Glutamatergic neuron (in vitro differentiated cells): ENCODE measurements at places on chromosomes 11 and 22. TPM values are rescaled to one million over a fixed set of nuclear protein-coding genes. Genes with fewer than 3 reads are reported as not detected.

Gene IGLL1
- total RNA-seq: not detected

Gene CACNA1I
- 0.12 TPM for total RNA-seq

Gene KCNQ1OT1
- 14.3 TPM for total RNA-seq

Gene FOSL1
- total RNA-seq: not detected

Gene TEX12
- not detected for total RNA-seq

Gene MS4A3
- total RNA-seq: not detected

Gene UBE2L6
- total RNA-seq: 199 TPM

Gene PRRG4
- 0.10 TPM for total RNA-seq

DNA sequence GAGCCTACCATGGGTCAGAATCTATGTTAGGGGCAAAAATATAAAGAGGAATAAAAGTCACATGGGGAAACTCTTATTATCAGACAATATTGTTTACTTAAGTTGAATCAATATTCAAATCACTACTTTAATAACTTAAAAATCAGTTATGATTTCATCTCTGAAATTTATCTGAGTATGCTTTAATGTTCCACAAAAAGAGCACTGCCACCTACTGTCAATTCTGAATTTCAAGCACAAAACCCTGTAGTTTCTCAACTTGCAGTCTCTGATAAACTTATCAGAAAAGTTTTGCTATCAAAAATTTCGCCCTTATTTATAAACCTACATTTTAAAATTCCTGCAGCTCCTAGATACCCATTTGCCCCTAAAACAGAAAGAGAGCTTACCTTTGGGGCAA lies 47.3 kb downstream of the RDX start:
- no peaks in the 10 kb centered on the region for H3K27me3 ChIP-seq
- no peak overlapping the region for H3K4me3 ChIP-seq
- no peak for DNase-seq
- H3K27ac ChIP-seq: no peak overlapping the region
- H3K4me1 ChIP-seq: no peaks in the 10 kb centered on the region

DNA sequence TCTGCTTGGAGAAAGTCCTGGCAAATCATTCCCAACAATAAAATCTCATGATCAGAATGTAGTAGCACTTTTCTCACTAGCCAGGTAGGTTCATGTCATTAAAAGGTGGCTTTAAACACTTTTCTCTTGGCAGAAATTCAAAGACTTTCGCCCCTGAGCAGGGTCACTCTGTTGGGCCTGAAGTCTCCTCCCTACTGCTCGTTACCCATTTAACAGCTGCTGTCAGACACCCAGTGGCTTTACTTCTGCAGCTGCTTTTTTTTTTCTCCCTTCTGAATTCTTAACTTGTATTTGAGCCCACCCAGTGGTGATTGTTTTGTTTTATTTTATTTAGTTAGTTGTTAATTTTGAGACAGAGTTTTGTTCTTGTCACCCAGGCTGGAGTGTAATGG lies 25.0 kb downstream of the ARHGAP8 start:
- peaks cover 11% of the 10 kb centered on the region for H3K36me3 ChIP-seq
- H3K4me3 ChIP-seq: no peak overlapping the region
- peaks cover 1% of the 10 kb centered on the region for H3K27me3 ChIP-seq
- no peak for DNase-seq
- H3K4me1 ChIP-seq: no peaks in the 10 kb centered on the region
- H3K27ac ChIP-seq: no peak overlapping the region

DNA sequence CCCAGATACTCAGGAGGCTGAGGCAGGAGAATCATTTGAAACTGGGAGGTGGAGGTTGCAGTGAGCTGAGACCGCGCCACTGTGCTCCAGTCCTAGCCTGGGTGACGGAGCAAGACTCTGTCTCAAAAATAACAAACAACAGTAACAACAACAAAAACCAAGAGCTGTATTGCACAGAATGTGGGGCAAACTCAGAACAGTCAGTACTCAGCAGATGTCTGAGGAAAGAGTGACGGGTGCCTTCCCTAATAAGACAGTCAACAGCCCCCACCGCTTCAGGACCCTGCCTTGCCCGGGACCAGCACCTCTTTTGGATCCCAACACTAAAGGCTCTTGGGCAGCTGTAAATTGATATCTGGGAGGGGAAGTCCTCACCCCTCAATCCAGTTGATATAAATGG lies 40.3 kb downstream of the RIBC2 start:
- DNase-seq: no peak
- no peak overlapping the region for H3K4me3 ChIP-seq
- no peaks in the 10 kb centered on the region for H3K4me1 ChIP-seq
- no peaks in the 10 kb centered on the region for H3K36me3 ChIP-seq
- peaks cover 3% of the 10 kb centered on the region for H3K27me3 ChIP-seq
- H3K27ac ChIP-seq: no peak overlapping the region

GRCh38 chr11:79269611-79270307 lies 171.1 kb downstream of the TENM4 start:
- H3K27me3 ChIP-seq: peaks cover 2% of the 10 kb centered on the region
- H3K4me3 ChIP-seq: no peak overlapping the region
- H3K36me3 ChIP-seq: no peaks in the 10 kb centered on the region
- H3K4me1 ChIP-seq: peaks cover 17% of the 10 kb centered on the region

GRCh38 chr11:35622070-35622469 lies 3.8 kb downstream of the FJX1 start:
- H3K27me3 ChIP-seq: peaks cover 16% of the 10 kb centered on the region
- peak overlapping the region; percentile 90 for H3K4me3 ChIP-seq
- H3K36me3 ChIP-seq: no peaks in the 10 kb centered on the region
- no peak overlapping the region for H3K27ac ChIP-seq
- no peak for DNase-seq
- peaks cover 35% of the 10 kb centered on the region for H3K4me1 ChIP-seq

DNA sequence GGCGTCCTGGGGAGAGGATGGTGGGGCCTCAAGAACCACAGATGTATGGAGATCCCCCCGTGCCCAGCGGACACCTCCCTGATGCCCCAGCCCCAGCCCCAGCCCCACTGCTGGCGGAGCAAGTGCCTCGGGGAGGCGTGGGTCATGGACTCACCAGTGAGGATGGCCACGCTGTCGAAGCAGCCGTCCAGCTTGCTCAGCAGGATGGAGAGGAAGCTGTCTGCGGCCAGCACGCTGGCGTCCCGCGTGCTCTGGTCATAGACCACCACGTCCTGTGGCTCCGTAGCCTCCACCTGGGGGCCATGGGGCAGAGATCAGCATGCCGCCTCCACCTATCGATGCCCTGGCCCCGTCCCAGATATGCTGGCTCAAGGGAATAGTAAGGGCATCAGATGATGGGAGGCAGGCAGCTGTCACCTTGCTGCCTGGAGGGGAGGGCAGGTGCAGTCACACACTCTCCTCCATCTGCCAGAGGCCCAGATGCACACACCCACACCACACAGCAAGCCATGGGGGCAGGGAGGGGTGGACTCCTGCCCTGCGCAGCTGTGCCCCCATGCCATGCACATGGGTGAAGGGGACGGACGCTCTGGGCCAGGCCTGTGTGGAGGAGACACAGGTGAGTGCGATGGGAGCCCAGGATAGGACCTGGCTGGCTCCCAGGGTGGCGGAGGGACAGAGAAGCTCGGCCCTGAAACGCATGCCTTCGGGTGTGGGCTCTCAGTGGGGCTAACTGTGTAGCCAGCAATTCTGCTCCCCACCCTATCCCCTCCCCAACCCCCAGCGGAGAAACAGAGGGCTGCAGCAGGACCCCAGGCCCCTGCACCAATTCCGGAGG lies 8.2 kb downstream of the DUSP8 start:
- peaks cover 13% of the 10 kb centered on the region for H3K27me3 ChIP-seq
- peak; percentile 34 for DNase-seq
- H3K27ac ChIP-seq: peak overlapping the region; percentile 70
- H3K4me1 ChIP-seq: peaks cover 12% of the 10 kb centered on the region

DNA sequence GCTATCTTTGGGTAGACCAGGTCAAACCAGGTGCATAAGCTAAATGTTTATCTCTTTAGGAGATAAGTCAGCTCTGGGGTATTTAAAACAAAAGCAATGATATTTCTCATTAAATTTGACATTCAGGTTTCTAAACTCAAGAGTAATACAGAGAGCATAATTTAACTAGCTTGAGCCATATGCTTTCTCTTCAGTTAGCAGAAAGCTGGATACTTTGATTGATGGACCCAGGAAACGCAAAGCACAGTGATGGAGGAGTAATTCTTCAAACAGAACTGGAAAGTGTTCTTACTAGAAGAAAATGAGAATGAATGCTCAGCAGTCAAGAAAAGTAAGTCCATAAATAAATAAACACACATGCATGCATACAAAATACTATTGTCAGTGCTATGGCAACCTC lies 885.7 kb upstream of the RAG2 start:
- H3K27ac ChIP-seq: no peak overlapping the region
- H3K36me3 ChIP-seq: no peaks in the 10 kb centered on the region
- no peaks in the 10 kb centered on the region for H3K27me3 ChIP-seq

DNA sequence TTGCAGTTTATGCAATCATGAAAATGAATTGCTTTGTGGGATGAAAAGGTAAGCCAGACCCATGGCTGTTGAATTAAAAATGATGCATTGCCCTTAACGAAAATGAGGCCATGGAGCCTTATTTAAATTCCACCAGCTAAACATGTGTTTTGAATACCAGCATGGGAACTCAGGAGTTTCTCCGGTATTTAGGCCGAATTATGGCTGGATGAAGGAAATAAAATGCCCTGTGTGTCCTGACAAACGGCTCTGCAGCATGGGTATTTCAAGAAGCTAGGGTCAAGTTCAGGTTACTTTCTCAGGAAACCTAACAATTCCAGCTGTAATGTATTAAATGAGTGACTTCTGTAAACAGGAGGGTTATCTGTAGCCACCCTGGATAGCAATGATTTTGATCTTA lies 38.3 kb downstream of the AMOTL1 start:
- peaks cover 6% of the 10 kb centered on the region for H3K4me1 ChIP-seq
- peaks cover under 1% of the 10 kb centered on the region for H3K36me3 ChIP-seq
- no peak for DNase-seq
- H3K4me3 ChIP-seq: no peak overlapping the region
- no peak overlapping the region for H3K27ac ChIP-seq
- H3K27me3 ChIP-seq: peaks cover 4% of the 10 kb centered on the region

DNA sequence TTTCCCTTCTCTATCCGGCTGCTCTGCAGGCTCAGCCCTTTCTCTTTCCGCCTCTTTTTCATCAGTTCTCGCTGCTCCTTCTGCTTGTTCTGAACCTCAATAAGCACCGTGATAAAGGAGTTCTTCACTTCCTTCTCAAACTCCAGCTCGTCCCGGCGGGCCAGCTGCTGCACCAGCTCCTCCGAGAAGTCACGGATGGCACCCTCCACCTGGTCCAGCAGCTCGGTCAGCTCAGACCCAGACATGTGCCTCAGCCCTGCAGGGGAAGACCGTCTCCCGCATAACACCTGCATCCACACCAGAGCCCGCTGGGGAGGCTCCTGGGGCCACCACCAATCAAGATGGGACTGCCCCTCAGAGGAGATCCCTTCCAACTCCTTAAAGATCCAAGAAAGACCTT lies 40.2 kb downstream of the FEZ1 start:
- no peak overlapping the region for H3K4me3 ChIP-seq
- no peaks in the 10 kb centered on the region for H3K27me3 ChIP-seq
- H3K36me3 ChIP-seq: no peaks in the 10 kb centered on the region
- no peak for DNase-seq

DNA sequence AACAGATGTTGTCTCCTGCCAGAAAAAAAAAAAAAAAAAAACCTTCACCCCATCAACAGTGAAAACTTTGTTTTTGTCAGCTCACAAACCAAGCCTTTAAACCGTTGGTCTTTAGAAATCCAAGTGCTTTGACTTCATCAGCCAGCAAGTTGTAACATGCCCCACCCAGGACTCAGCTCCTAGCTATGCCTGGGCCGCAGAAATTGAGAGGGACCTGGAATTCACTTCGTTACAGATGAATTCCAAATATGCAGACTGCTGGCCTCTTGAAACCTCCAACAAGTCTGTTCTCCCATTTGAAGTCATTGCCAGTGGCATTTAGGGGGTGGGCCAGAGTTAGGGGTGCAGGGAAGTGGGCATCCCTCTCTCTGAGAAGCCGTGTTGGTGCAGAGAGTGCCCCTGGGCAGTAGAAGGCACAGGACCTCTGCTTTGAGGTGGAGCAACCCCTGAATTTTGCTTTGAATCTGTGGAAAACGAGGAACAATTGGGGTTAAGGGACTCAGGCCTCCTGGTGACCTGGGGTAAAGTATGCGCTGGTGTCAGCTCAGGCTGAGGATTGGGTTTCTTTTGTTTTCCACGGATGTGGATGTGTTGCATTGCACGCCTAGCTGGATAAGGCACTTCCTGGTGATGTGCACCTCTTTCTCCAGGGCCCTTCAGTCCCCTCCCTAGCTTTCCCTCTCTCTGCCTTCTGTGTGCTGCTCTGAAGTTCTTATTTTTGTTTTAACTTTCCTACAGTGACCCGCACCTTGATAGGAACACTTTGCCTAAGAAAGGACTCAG lies 109.5 kb downstream of the DBX1 start:
- H3K4me1 ChIP-seq: peaks cover 25% of the 10 kb centered on the region
- no peak for DNase-seq
- H3K4me3 ChIP-seq: no peak overlapping the region
- H3K36me3 ChIP-seq: no peaks in the 10 kb centered on the region

DNA sequence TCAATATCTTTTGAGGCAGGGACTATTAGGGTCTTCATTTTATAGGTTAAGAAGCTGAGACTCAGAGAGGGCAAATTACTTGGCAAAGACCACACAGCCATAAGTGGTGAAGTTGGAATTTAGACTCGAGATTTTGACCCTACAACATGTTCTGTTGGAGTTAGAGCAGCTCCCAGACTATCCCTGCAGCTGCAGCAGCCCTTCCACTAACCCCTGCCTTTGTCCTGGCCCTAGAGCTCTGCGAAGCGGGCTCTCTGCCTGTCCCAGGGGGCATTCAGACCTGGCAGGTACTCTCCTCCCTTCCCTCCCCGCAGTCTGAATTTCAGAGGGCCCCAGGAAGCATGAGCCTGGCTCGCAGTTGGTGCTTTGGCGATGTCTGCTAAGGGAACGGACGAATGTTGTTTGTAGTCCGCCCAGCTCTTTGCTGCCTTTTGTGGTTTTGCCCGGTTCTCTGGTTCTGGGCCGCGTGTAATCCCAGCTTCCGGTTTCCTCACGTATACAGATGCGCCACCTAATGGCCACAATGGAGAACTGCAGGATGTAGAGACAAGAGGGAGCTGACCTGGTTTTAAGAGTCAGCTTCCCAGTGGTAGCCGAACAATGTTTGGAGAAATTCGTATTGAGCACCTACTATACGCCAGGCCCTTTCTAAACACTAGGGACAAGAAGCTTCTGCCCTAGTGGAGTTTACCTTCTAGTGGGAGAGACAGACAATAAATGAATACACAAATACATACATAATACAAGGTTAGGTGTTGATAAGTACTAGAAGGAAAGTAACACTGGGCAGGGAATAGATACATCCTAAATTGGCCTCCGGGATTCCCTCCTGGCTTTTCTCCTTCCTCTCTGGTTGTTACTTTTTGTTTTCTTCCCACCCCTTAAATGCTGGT lies 125.2 kb downstream of the ST3GAL4 start:
- H3K4me1 ChIP-seq: peaks cover 24% of the 10 kb centered on the region
- H3K36me3 ChIP-seq: no peaks in the 10 kb centered on the region
- H3K27ac ChIP-seq: peak overlapping the region; percentile 96

- DNase-seq: no peak
- H3K36me3 ChIP-seq: no peaks in the 10 kb centered on the region
- peaks cover 3% of the 10 kb centered on the region for H3K27me3 ChIP-seq
These were observed 23.3 kb upstream of the FAM181B start for GRCh38 chr11:82756765-82757639.

DNA sequence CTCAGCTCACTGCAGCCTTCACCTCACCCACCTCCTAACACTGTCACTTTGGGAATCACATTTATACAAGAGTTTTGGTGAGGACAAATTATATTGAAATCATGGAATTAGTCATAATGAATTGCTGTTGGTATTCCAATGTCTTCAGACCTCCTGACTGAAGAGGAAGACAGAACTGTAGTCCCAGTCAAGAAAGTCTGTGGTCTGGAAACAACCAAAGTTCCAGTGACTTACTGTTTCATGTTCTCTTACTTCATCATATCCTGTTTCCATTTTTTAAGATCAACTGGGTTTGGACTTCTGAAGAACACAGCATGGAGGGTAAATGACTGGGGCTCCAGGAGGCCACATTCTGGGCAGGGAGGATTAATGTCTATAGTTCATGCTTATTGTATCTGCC lies 43.0 kb upstream of the HIPK3 start:
- no peaks in the 10 kb centered on the region for H3K4me1 ChIP-seq
- H3K27ac ChIP-seq: no peak overlapping the region
- no peak for DNase-seq
